ENCODE measurements at places on chromosomes 3 and 15.
A peak's percentile ranks its signal among the peaks of the same experiment; 100 is the strongest.

GRCh38 chr3:86126552-86126951 is 864.4 kb downstream of the VGLL3 start:
- DNase-seq = no peak

DNA sequence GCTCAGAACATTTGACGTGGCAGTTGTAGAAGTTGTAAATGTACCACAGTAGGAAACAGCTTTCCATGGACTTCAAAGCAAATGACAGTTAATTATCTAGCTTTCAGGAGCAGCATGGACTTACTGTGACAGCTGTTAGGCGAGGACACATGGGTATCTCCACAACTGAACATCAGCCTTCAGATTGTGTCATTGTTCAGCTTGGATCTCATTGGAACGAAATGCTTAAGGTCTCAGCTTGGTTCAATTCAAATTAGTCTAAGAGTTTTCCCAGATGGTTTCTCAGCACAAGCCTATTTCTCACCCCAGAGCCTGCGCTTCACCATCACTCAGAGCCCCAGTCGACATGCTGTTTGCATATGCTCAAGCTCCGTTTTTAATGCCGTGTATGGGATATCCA is 21.1 kb upstream of the GYG1 start:
- DNase-seq = no peak

DNA sequence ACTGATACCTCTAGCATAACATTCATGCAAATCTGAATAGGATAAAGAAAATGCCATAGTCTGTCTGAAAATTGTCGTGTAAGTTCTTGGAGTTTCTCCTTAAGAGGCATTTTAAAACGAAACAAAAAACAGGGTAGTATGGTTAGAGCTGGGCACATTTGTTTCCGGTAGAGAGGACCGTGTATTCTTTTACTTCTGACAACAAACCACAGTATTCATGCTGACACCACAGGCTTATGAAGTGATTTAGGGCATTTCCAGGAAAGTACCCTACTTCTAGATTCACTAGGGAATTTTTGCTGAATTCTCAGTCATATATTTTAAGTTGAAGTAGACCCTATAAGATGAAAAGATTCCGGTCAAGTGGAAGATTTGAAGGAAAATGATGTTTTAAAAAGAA is 541.3 kb downstream of the UNC13C start:
- DNase-seq = no peak

GRCh38 chr15:68389936-68390817 is 41.8 kb downstream of the ITGA11 start:
- DNase-seq = no peak

- DNase-seq = no peak
Measured at GRCh38 chr3:171309906-171310359, 150.3 kb downstream of the TNIK start.

DNA sequence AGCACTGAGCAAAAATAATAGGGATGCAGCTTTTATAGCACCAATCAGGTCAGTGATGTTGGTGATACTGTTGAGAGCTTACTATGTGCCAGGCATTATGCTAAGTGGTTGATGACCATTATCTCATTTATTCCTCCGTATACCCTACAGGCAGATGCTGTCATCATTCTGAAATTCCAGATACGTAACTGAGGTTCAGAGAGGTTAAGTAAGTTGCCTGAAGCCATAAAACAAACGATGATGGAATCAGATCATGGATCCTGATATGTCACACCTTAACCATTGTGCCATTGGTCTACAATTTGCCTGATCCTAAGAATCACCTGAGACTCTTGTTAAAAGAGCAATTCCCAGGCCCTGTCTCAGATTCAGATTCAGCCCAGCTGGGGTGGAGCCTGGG is 49.5 kb downstream of the ST6GAL1 start:
- no peak for DNase-seq

- no peak for DNase-seq
Measured at GRCh38 chr3:182737825-182738224, 55.5 kb upstream of the ATP11B start.

DNA sequence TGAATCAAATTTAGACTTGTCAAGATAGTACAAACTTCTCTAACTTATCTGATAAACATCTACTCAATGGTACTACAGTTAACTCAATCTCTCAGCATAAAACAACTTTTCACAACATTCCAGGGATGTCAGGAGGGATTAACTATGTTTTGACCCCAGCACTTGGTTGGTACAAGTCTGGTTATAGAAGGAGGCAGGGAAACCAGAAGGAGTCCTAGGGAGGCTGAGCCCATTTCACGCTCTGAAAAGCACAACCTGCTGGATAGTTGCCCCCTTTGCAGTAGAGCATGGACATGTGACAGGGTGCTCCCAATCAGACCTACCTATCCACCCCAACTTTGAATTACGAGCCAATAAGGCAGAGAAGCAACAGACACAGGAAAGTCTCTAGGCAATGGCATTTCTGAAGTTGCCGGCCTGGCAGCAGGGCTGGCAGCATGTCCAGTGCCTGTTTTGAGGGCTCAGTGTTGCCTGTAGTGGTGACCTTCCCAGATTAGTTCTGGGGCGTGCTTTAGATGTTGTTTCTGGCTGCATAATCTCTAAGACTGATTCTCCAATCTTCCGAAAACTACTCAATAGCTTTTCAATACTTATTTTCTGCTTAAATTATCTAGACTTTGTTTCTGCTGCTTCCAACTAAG is 8.2 kb downstream of the ANKUB1 start:
- DNase-seq = no peak

GRCh38 chr3:140765246-140765645 is 87.4 kb downstream of the TRIM42 start:
- DNase-seq = no peak

DNA sequence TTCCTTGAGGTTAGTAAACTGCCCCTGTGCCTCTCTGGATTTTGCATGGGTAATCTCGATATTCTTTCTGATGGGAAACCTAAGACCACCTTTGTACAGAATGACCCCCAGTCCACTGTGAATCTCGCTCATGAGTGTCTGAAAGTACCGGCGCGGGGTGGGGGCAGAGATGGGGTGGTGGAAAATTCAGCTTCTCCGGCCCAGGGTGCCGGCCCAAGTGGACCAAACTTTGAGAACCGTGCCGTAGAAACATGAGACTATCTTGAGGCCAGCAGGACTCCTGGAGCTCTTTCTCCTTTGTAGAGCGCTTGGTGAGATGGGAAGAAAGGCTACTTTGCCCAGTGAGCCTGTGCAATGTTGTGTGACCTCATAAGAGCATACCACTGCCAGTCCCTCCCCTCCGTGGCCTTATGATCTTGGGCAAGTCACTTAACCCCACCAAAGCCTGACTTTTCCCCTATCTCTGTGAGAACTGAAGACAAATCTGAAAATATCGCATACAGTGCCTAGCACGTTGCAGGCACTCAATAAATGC is 40.4 kb upstream of the VEPH1 start:
- DNase-seq = no peak

- no peak for DNase-seq
Measured at GRCh38 chr3:8643693-8644365, 769 bp downstream of the SSUH2 start.

DNA sequence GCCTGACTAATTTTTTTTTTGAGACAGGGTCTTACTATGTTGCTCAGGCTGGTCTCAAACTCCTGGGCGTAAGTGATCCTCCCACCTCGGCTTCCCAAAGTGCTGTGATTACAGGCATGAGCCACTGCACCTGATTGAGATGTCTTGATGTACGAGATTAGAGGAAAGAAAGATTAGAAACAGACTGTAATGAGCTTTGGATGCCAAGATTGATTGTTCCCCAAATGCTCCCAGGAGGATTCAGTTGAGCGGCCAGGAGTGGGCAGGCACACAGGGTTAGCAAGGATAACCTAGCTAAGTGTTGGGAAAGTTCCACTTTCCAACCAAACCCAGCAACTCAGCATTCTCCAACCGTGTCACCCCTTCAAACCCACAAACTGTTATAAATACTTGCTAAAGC is 63.7 kb downstream of the SRGAP3 start:
- no peak for DNase-seq

- no peak for DNase-seq
Measured at GRCh38 chr3:135853981-135854380, 111.5 kb upstream of the PPP2R3A start.

DNA sequence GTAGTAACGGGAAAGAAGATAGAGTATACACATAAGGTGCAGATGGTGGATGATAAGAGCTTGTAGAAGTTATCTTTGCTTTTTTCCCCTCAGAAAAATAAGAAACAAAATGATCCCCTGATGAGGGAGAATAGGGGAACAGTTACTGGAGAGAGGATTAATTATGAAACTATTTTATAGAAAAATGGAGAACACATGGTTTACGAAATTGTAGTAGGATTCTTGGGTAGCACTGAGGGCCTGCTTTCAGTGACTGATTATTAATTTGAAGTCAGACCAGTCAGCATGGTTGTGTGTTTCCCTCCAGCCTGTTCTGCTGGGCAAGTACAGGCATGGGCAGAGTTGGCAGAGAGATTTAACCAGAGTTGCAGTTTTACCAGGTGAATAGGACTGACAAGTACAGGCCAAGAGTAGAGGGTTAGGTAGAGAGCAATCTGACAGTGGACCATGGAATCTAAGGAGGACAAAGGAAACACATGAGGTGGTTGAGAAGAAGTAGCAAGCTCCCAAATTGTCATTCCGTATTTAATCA is 5.9 kb downstream of the SLC49A4 start:
- DNase-seq = no peak

DNA sequence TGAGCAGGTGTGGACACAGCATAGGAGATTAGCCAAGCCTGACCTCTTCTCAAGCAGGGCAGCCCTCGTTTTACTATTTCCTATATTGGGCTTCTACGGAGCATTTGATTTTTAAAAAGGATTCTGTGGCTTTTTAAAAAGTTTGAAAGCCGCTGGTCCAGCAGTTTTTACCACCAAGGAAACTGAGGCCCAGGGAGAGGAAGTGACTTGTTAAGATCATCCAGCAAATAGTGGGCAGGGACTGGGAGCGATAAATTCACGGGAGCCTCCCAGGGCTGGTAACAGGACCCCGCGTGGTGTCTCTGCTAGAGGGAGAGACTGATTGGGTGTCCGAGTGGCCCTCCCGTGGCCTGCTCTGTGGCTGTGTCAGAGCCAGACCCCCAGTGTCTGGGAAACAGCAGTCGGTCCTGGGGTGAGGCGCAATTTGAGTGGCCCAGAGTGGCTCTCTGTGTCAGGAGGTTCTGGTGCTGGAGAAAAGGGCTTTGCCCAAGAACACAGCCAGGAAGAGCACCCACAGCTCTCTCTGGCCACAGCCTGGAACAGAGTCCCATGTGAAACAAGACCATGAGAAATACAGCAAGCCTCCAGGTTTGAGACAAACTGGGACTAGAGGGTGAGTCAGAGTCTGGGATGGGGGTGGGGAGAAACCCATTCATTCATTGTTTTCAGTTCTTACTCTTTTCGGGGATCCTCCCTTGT is 4.2 kb downstream of the FURIN start:
- no peak for DNase-seq

DNA sequence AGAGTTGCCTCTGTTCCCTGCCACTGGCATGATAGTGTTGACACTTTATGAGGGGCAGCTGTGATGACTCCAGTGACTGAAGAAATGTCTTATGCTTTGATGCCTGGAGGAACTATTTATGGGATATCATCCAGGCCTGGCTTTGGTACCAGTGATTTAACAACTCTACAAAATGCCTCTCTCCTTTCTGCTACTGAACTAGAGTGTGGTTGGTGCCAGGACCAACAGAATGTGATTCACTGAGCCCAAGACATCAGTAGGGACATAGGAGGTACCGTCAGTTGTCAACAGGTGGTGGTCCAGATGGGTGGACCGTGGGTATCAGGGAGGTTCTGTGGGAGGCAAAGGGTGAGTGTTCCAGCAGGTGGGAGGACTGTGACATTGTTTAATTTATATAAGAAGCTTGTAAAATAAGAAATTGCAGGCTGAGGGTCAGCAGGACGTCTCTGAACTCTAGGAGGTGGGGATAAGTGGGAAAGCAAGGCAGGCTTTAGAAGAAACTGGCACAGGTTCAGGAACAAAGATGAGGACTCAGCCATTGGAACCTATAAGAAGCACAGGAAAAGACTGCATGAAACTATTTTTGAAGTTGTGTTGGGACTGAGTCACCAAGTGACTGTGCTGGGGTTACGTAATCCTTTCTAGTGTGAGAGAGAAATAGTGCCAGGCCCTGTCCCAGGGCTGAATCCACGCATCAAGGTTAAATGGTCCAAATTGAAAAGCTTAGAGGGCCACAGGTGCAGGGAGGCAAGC is 28.5 kb upstream of the SLC7A14 start:
- DNase-seq = no peak

DNA sequence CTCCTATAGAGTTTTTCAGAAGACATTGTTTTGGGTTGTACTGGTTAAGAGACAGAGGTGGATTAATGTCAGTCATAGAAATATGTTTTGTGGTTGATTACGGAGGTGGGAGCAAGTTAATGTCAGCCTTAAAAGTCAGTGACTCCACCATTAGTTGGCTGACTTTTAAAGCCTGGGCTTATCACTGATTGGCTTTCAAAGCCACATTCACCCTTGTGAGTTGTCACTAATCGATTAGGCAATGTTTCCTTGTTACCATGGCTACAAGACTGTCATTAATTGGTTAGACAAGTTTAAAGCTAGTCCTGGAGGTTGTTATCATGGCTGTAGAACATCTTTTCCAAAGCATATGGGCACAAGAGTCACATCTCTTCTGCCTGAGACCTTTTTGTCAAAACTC is 73.0 kb downstream of the NEO1 start:
- no peak for DNase-seq

DNA sequence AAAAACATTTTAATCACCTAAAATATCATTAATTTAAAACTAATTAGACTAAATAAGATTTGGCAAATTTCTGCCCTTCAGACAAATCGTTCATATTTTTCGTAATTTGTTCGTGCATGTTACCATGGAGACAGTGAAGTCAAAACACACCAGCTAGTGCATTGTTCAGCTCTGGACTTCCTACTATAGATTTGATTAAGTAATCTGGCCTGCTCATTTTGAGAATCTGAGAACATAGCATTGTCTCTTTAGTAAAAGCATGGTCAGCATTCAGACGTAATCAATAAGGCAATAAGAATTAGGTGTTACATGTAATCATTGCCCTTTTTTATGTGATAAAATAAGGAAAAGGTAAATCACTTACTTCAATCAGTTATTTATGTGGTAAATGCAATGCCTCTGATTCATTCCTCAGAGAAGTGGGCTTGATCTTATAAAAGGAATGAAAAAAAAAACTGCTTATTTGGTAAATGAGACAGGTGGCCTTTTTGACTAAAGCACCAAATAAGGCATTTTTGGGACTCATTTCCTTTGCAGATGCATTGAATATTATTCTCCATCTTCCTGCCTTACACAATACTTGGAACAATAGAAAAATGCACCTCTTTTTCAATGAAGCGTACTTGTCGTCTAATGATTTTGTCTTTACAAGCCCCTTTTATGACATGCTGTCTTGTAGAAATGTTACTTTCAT is 84.5 kb upstream of the FNDC3B start:
- no peak for DNase-seq

- peak; percentile 30 for DNase-seq
Measured at GRCh38 chr15:52463638-52464037, 65.0 kb downstream of the MYO5A start.

All from B cell (primary cell).